Suppressor macrophage (primary cell): ENCODE measurements at places on chromosomes 3 and 15.

GRCh38 chr15:101152914-101153313 lies 98.9 kb downstream of the CHSY1 start:
- DNase-seq: no peak

GRCh38 chr15:100186366-100186765 lies 155.4 kb downstream of the ADAMTS17 start:
- DNase-seq: no peak

GRCh38 chr15:87944691-87945090 lies 311.8 kb downstream of the NTRK3 start:
- DNase-seq: no peak

- DNase-seq: no peak
These were observed 225.8 kb upstream of the UMPS start for GRCh38 chr3:124504332-124505059.

DNA sequence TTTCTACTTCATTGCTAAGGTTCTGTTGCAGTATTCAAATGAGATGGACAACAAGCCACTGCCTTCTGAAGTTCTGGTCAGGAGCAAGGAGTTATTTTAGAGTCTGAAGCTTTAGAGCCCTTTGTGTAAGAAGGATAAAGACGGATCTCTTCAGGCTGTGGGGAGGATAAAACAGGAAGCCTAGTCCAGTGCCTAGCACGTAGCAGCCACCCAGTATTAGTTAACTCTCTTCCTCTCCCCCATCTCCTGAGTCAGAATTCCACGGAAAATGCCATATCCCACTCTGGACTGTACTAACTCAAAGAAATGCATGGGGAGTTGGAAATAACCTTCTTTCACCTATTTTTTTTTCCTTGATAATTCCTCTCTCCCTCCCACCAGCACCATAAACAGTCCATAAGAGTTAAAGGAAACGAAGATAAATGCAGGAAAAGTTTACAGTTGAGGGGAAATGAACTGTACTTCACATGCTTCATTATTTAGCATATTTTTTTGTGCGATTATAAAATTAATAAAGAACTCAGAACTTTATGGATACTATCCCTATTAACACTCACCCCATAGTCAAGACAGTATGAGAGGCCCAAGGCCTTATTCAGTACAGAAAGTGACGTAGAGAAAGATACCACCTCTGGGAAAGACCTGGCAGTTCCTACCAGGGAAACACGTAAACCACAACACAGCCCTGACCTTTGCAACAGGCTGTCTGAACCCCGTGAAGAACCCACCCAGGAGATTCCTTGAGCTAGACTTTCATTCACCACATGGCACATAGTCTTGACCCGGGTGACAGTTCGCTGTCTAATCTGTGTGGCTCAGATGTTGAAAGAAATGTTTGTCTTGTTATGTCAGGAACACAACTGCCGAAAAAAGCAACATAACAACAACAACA lies 9.2 kb downstream of the IGF2BP2 start:
- DNase-seq: no peak

DNA sequence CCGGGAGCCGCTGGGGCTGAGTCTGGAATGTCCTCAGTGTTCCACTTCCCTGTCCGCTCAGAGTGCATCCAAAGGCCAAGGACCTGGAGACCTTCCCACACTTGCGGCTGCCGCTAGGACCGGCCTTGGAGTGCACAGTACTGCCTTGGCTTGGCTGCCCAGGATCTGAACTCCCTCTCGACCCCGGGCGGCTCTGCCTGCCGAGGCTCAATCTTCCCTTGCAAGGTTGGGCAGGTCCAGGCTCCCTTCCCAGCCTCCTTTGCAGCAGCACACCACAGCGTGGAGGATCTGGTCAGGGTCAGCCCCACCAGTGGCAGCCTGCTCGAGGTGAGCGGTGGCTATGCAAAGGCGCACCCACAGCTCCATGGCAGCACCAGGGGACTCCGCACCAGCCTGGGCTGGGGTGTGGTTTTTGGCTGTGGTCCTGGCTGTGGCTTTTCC lies 69.2 kb downstream of the PLXNA1 start:
- DNase-seq: no peak

GRCh38 chr15:59694779-59695178 lies 5.7 kb upstream of the BNIP2 start:
- DNase-seq: peak; percentile 42

GRCh38 chr15:68055224-68055705 lies 1.1 kb downstream of the PIAS1 start:
- DNase-seq: peak; percentile 46

DNA sequence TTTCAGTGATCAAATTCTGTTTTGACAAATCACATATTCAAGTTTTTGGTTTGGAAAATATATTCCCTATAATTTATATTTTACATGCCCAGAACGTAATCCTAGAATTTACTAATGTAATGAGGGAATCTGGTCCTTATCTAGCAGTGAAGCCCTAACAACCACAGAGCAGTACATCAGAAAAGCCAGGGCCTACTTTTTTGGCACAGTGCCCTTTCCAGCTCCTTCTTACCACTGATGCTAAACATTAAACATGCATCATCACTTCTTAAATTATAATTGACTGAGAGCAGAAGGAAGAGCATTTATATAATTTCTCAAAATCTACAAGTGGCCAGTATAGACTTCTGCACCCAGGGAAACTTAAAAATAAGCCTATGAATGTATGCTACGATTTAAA lies 66.7 kb downstream of the FBXL22 start:
- no peak for DNase-seq
